Anterior cingulate cortex (tissue), 58 donors: ENCODE measurements at places on chromosomes 4 and X.

DNA sequence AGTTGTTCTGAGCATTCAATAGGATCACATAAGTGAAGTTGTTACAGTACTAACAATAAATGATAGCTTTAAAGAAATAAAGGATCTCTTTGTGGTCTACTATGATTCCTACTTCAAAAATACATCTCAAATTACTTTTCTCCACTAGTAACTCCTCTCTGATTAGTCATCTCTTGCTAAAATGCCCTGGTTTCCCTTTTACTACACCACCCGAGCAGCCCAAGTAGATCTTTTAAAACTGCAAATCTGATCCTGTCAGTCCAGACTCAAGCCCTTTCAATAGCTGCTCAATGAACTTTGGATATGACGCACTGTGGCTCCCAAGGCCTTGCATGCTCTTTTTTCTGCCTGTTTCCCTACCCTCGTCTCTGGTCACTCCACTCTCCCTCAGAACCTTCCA, 97.5 kb downstream of the MAOA start:
- no peak for DNase-seq

GRCh38 chr4:73070074-73070390, 516 bp upstream of the COX18 start:
- no peak for DNase-seq

DNA sequence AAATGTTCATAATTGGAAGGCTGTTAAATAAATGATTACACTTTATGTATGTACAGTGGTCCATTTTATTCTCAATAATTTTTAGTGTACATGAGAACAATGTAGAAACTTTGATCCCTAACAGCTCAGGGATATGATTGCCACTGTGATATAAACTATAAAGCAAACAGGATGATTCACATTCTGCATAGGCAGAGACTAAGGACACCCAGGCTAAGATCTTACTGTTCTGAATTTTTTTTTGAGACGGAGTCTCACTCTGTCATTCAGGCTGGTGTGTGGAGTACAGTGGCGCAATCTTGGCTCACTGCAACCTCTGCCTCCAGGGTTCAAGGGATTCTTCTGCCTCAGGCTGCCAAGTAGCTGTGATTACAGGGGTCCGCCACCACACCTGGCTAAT, 186.6 kb downstream of the PDGFC start:
- DNase-seq = no peak

GRCh38 chr4:1300466-1301455, 11.1 kb downstream of the MAEA start:
- DNase-seq = peak; percentile 56

GRCh38 chr4:10524196-10524833, 67.1 kb upstream of the ZNF518B start:
- no peak for DNase-seq

GRCh38 chrX:154488336-154489075, 1.9 kb downstream of the SLC10A3 start:
- DNase-seq = no peak

GRCh38 chr4:169099771-169100180, 89.7 kb upstream of the CBR4 start:
- no peak for DNase-seq

- DNase-seq = no peak
Observed at GRCh38 chr4:142091085-142091513, 454.7 kb downstream of the IL15 start.

DNA sequence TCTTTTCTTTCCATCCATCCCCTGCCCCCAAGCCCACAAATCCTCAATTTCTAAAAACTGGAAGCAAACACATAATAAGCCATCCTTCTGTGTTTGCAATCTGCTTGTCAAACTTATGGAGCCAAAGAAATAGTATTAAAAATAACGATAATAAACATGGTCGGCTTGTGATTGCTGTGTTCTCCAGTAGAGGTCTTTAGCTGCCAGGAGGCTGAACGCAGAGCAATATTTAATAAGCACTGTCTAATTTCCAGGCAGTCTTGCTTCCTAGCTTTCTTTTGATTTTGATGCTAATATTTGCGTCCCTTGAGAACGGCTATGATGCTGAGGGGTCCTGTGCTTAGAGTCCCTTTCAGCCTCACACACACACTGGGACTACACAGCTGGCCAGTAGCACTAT, 3.2 kb upstream of the HELT start:
- DNase-seq = no peak

- DNase-seq = peak; percentile 27
Observed at GRCh38 chr4:1711571-1712215, 426 bp downstream of the SLBP start.
